Tongue (tissue), 3 donors: ENCODE measurements at places on chromosomes 2 and 18.
A peak's percentile ranks its signal among the peaks of the same experiment; 100 is the strongest.

DNA sequence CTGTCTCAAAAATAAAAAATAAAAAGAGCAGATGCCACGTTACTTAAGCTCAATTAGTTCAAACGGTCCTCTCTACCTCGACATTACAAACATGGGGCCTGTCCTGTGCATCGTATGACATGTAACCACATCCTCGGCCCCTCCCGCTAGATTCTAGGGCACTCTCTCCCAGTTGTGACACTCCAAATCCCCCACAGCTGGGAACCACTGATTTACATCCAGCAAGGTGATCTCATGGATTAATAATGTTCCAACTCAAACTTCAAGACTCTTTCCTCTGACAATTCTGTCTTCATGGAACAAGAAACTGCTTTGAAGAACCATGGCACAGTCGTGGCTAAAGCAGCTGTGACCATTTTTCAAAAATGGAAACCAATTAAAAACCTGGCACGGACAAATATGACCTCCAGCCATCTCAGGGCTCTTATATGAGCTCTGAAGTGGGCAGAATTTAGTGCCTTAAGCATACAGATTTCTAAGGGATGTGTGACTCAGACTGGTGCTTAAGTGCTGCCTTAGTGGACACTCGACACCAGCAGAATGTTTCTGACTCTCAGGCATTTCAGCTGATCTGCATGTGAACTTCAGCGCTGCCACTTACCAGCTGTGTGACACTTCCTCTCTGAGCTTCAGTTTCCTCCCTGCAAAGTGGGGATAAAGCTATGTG, 31.7 kb upstream of the ASAP2 start:
- DNase-seq: peak; percentile 78

DNA sequence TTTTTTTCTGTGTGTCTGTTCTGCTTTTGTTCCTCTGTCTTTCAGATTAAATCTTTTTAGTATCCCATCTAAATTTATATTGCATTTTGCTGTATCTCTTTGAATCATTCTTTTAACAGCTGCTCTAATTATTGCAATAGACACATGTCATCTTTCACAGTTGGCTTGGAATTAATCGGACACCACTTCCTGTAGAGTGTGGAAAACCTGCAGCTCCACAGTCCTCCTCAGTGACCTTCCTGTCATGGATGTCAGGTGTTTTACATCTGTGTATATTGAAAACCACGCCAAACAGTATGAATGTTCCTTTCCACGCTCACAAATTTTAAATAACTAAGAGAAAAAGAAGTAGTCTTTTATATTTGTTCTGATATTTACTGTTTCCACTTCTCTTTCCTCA, 135.3 kb downstream of the PXDN start:
- no peak for DNase-seq

GRCh38 chr18:75422341-75422910, 5.1 kb downstream of the SMIM21 start:
- DNase-seq: no peak

DNA sequence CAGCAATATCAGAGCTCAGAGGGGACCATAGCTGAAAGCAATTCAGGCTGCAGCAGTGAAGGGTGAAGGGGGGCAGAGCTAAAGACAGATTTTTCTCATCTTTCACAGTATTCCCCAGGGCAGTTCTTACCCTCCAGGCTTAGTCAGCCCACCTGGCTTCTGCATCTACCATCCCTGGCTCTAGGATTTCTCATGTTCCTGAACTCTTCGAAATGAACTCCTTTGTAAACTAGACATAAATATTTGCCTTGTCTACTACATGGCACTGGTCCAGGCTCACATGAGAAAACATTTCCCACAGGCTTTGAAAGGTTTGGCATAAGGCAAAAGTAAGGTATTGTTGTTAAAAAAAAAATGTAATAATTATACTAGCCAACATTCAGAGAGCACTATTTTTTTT, 23.6 kb upstream of the NEB start:
- no peak for DNase-seq

- no peak for DNase-seq
Observed at GRCh38 chr2:10526281-10527000, 78.3 kb upstream of the ODC1 start.

DNA sequence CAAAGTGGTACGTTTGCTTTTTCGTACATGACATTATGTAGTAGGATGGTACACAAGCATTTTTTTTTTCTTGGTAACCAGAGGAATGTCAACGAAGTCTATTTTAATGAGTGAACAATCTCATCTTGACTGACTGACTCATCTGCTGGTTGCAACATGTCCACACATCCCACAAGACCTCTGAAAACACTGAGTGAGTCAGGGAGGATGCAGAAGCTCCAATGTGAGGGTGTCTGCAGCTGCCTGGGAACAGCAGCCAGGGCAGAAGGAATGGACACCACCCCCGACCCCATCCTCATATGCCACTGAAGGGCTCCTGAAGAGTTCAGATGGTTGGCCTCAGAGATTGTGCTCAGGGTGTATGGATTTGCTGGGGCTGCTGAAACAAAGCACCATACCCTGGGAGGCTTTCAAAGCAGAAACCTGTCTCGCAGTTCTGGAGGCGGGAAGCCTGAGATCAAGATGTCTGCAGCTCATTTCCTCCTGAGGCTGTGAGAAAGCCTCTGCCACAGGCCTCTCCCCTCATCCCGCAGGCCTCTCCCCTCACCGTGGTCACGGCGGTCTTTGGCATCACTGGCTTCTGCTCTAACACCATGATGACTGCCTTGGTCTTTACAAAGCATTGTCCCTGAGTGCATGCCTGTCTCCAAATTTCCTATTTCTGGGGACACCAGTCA, 124.6 kb downstream of the LRATD1 start:
- no peak for DNase-seq

GRCh38 chr2:84924173-84925106, 19.0 kb downstream of the TMSB10 start:
- DNase-seq: peak; percentile 18

GRCh38 chr2:9679218-9679617, 48.4 kb upstream of the YWHAQ start:
- no peak for DNase-seq

GRCh38 chr18:22324191-22325131, 93.3 kb downstream of the CTAGE1 start:
- peak; percentile 25 for DNase-seq

DNA sequence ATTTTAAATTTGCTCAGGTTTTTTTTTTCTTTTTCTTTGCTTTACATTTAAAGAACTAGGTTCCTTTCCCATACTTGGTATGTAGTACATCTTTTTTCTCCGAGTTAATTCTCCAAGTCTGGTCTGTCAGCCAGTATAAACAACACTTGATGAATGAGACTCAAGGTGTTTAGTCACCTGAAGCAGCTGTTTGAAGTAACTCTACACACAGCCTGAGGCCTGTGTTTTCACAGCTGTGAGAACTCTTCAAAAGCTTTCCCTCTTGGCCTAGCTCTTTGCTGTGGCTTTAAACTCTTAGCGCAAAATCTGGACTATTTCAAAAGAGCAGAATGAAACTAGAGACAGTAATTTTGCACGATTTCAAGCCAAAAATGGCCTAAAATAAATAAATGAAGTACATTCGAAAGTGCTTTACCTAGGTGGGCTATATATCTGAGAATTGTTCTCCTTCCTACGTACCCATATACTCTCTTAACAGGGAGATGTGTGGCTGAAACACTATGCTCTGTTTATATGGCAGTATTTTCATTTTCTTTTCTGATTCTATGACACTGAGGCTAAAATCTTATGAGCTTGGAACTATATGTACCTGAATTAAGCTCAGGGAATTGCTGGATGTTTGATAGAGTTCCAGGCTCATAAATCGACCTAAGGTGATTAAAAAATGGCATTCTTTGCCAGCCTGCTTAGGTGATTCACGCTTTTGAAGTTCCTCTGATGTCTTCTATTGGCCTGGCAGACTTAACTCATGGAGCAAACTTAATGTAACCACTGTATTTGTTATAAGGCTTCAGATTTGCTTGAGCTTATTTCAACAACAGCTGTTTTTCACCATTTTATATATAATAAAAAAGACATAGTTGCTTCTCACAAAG, 1044.1 kb upstream of the ZEB2 start:
- peak; percentile 87 for DNase-seq

DNA sequence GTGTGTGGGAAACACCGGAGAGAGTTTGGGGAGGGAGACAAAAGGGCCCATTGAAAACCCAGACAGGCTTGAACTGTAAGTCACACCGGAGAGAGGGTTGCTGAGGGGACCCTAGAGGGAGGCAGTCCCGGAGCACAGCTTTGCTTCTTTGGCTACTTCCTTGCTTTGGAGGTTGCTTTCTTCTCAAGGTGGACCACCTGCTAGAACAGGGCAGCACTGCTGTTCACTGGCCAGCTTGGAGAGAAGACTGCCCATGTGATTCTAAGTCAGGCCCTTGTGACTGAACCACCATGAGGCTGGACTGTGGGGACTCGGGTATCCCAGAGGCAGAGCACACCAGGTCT, 4.4 kb downstream of the ACTG2 start:
- no peak for DNase-seq

DNA sequence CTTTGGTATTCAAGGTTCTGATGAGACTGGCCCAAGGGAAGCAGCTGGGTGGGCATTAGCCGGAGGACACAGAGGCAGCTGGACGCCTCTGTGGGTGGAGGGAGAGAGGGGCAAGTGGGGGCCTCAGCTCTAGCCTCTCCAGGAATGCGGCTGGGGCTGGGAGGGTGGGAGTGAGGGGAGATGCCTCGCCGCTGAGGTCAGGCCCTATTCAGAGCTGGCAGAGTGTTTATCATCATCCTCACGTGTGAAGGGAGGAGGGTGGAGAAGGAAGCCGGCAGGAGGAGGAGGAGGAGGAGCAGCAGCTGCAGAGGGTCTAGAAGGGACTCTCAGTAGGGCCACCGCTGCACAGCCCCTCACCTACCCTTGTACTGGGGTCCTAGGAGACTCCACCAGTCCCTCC, 43.1 kb downstream of the TNS1 start:
- DNase-seq: peak; percentile 77

GRCh38 chr2:176508984-176509740, 239.9 kb downstream of the MTX2 start:
- DNase-seq: no peak

GRCh38 chr2:9812945-9813311, 30.3 kb upstream of the TAF1B start:
- DNase-seq: no peak

DNA sequence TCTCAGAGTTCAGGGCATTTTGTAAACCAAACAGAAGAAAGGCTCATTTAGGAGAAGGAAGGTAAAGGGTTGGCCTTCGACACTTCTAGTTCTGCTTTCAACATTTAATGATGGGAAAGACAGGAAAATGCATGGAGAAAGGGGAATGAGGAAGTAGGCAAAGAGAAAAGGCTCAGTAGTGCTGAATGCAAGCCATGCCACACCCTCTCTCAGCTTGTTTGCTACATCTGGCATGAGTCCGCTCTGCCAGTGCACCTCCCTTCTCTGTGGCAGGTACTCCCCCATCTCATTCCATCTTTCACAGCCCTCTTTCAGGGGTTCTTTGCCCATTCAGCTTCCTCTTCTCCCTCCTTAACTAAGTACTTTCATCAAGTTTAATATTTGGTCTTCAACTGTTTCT, 120.9 kb upstream of the ITGB6 start:
- DNase-seq: no peak

DNA sequence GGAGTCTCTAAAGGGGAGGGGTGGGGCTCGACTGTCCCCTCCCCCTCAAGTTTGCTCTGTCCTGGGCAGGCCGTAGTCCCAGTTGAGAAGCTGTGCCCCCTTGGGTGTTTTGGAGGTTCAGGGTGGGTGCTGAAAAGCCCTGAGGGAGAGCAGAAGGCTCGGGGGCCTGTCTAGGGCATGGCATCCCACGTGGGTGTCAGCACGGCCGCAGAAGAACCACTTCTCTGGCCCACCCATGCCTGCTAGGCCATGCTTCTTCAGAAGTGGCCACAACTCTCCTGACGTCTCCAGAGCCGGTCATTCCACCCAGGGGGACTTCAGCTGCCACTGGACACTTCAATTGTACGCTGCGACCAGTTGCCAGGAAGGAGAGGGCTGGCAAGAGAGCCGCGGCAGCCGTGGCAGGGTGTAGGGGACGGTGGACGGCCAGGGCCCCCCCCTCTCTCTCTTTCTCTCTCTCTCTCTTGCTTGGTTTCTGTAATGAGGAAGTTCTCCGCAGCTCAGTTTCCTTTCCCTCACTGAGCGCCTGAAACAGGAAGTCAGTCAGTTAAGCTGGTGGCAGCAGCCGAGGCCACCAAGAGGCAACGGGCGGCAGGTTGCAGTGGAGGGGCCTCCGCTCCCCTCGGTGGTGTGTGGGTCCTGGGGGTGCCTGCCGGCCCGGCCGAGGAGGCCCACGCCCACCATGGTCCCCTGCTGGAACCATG, at the start of gene INPP5D:
INPP5D (plus strand) TSS at position 546 of the 704 bp plus-strand sequence; CDS start at position 683, 137 bp downstream.
- no peak for DNase-seq

DNA sequence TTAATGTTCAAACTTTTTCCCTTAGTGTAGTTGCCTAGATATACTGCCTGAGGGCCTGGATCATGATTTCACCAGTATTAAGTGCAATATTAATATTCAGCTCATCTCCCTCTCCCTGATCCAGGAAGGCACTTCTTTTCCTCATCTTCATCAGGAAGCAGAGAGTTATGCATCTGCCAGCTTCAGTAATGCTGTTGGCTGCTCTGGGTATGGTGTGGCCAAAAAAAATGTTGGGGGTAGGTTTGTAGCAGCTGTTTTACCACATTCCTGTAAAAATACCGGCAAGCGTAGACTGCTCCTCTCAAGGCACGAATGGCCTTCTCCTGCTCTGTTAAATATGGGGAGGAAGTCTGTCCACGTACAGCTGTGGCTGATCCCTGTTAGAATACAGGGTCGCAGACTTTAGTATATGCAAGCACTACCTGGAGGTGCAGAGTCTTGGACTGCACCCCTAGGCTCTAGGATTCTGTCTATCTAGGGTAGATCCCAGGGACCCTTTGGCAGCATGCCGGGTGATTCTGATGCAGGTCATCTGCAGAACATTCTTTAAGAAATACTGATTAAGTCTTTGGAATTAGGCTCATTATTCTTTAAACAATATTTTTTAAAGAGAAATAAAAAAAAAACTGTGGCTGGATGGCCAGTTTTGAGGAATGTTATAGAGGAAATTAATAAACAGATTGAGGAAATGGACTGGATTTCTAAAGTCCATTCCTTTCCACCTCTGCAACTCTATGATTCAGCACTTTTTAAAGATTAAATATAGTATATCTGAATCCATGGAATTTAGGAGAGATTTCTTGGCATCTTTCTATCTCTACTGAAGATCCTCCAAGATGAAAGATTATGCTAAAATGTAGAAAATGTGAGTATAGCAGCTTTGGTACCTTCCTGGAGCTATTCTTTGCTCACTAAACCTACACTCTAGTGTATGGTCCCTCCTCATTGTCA, 21.0 kb upstream of the GLS start:
- DNase-seq: peak; percentile 31

DNA sequence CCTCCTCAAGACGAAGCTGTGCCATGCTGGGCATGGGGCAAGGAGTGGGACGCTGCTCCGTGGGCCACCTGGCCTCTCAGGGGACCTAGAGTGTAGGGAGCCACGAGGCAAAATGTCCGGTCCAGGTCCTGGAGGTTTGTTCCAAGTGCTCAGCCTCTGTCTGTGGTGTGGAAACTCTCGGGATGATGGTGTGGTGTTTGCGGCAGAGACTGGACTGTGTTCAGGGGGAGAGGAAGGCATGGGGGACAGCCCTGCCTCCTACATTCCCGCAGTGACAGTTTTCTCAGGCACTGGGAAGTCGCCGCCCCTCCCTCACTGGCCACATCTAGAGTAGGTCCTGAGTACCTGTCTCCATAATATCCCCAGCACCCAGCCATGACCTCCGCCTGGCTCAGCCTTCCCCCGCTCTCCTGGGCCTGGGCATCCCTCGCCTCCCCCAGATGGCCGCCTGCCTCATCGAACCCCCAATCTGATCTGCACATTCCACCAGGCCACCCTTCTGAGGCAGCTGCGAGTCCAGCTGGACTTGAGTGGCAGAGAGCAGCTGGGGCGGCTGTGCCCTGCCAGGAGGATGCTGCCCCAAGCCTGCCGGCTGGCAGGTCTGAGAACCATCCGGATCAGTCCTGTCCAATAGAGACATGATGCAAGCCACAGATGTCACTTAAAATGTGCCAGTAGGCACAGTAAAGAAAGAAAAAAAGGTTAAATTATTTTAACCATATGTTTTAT, 6.2 kb downstream of the KCNIP3 start:
- DNase-seq: peak; percentile 94
